ENCODE measurements at places on chromosomes 1 and 21.

GRCh38 chr1:163361123-163361934, 39.6 kb downstream of the NUF2 start:
- DNase-seq, result no peak

GRCh38 chr1:82284213-82284612, 483.5 kb downstream of the ADGRL2 start:
- DNase-seq, result no peak

GRCh38 chr21:14099570-14099969, 111.2 kb downstream of the LIPI start:
- no peak for DNase-seq

- no peak for DNase-seq
Observed at GRCh38 chr1:117686907-117687306, 81.1 kb downstream of the TENT5C start.

GRCh38 chr1:162661336-162661735, 29.1 kb downstream of the DDR2 start:
- no peak for DNase-seq

GRCh38 chr1:94989398-94989797, 62.5 kb upstream of the CNN3 start:
- no peak for DNase-seq

DNA sequence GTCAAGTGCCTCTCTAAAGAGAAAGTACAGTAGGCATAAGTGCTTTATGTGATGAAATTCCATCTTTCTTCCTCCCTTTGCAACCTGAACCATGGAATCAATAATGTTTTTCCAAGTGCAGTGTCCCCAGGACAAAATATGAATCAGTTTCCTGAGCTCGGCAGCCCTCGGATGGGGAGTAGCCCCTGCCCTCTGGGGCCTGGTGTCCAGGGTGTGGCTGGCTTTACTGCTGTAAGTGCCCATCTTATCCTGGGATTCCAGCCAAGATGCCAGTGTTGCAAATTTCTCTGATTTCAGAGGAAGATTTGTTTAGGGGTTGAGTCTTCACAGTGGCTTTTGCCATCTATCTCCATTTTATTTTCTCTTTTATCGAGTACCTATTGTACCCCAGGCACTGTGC, 40.5 kb upstream of the SRP9 start:
- DNase-seq, result no peak

- no peak for DNase-seq
Observed at GRCh38 chr1:62126579-62127290, 67.9 kb upstream of the L1TD1 start.

DNA sequence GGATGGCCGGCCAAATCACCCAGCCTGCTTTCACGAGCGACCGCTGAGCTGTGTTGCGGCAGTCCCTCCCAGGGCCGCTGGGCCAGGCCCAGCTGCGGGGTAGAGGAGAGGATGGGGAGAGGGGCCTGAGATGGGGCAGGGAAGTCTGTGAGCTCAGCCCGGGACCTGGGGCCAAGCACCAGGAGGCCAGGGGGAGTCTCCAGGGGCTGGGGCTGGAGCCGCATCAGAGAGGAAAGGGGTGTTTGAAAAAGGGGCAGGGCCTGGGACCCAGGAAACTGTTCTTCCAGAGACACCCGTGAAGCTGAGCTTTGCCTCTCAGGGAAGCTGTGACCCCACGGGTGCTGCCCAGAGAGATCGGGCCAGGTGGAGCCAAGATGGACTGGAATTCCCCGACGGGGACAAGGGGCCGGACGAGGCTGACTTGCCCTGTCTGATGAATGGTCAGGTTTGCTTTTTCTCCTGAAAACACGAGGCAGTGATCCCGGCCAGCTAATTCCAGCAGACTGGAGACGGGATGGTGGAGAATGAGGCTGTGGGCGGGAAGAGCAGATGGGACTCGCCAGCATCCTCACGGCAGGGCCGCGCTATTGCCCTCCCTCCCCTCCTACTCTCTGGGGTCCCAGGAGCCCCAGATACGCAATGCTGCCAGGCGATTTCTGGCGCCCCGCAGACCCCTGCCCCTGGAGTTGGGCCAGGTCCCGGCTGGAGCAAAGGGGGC, 40.3 kb upstream of the COL18A1 start:
- no peak for DNase-seq

DNA sequence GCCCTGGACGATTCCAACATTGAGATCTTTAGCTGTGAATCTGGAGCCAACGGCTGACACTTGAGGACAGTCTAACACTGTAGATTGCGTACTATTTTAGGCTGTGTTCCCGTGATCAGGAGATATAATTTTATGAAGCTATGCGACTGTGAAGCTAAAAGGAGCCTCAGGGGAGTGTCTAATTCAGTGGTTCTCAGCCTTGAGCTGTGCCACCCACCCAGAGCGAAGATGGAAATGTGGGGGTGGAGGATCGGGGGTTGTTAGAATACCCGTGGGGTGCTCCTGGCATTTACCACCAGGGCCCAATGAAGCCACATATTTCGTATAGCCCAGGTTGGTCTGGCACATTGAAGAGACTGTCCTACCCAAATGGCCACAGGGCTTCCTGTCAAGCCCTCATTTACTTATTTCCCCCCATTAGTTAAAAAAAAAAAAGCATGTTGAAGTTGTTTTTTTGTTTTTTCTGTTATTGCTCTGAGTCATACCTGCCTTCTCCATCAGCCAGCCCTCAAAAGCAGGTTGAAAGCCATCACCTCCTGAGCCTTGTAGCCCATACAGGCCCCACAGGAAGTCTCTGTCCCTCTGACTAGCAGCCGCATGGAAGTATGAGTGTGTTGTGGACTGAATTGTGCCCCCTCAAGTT, 141.7 kb downstream of the GALNT2 start:
- DNase-seq, result peak; percentile 22

DNA sequence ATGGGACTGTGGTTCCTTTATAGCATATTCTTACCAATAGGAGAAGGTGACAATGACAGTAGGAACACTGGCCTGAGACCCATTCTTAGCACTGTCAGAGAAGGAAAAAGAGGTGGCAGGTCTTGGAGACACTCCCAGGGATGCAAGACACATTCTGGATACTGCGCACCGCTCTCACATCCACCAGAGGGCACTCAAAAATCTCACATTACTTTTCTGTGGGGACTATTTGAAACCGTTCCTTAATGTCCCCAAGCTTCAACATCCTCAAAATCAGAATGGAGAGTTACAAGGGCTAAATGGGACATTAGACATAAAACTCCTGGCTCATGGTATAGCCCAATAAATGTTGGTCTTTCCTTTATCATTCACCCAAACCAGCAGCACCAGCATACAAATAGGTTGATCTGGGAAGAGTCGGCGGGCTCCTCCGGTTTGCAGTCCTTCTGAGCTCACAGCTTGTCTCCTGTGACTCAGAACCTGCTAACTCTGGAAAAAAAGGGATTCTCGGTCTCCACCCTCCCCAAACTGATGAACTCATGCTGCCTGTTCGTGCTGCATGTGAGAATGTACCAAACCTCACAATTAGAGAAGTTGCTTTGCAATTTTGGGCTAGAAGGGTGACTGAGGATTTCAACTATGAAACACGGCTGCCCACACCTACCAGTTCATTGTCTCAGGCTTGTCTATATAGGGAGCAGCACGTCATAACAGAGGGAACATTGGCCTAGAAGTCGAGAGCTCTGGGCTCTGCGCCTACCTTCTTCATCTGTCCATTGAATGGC, 40.2 kb downstream of the IL12RB2 start:
- DNase-seq, result peak; percentile 23

DNA sequence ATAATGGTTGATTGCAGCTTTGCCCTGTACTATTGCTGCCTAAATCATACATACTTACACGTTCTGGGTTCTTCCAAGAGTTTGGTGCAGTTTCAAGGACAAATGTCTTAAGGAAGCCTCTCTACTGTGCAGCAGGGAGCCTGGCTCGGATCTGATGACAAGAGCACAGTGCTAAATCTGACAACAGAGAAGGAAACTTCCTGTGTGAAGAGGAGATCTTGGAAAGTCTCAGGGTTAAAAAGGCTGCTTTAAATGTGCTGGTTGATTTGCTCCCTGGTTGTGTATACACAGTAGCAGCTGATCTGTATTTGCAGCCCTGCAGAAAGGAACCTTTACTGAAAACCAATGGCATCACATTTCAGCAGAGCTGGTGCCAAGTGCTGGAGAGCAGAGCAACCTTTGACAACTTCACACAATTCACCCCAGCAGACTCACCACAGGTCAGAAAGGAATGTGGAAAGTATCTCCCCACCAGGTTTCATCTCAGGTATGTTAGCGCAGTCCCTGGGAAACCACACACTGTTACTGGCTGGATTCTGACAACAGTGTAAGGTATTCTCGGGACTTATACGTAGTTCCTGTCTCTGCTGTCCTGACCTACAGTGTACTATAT, 355.0 kb upstream of the ESRRG start:
- no peak for DNase-seq

GRCh38 chr1:183231545-183231944, 45.5 kb downstream of the LAMC2 start:
- DNase-seq, result no peak

DNA sequence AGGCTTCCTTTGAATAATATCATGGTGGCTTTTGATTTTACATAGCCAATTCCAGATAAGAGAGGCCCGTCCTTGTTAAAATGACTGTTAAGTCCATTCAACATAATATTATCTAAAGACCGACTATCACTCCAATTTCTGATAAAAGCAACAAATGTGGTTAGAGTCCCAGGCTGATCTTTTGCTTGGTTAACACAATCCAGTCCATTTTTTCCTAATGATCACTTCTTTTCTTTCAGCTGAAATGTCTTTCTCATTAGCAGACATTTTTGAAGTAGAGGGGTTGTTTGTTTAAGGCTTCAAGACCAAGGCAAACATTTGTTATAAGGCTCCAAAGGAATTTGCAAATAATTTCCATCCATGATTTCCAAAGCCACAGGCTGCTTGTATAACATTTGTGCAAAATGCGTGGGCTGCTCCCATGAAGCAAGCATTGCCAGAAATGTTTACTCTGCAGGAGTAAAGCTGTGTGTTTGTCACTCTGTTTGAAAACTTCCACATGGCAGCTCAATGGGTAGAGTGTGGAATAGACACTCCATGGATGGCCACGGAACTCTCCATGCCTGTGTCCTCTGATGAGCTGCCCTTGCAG, 111.5 kb downstream of the PSMG1 start:
- DNase-seq, result no peak

DNA sequence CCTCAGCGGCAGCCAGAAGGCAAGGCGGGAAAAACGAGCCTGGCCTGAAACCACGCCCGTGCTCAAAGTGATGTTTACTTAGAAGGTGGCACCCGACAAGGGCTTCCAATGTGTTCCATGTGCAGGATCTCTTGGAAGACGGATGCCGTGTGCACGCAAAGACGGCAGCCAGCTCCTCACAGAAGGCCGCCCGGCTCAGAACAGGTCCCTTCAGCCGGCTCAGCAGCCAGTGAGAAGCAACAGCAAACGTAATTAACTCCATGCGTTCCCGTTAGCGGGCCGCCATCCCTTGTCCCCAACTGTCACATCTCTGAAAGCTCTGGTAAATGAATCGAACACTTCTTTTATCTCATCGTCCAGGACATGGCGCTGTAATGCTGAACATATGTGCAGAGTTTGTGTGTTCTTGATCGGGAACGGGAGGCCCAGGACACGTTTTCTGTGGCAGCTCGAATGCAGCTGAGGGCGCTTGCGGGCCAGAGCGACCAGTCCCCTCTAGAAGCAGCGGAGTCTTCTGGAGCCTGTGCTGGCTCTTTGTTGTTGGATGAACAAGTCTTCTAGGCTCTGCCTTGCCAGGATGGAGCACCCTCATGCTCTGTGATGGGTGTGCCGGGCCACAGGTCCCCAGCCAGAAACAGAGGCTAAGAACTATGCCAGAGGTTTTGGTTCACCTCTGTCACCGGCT, 94.6 kb upstream of the ARHGEF16 start:
- no peak for DNase-seq
